ENCODE measurements at places on chromosomes 11 and 22.

- no peak for DNase-seq
These were observed 73.0 kb upstream of the PHOX2A start for GRCh38 chr11:72316984-72317383.

DNA sequence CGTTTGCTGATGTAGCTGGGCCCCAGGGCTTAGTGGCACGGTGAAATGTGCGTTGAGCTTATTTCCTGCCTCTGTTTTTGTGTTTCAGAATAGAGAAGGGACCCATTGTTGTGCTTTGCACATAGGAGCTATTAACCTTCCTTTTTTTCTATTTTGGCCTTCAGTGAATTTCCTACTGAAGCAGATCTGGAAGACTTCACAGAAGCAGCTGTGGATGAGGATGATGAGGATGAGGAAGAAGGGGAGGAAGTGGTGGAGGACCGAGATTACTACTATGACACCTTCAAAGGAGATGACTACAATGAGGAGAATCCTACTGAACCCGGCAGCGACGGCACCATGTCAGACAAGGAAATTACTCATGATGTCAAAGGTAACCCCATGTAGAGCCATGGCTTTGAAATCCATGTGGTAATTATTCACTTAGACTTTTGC lies 37.4 kb upstream of the ST14 start:
- no peak for DNase-seq

GRCh38 chr11:130435671-130436070 lies 7.3 kb upstream of the ADAMTS8 start:
- no peak for DNase-seq

GRCh38 chr11:65357856-65358356 lies 3.4 kb downstream of the TIGD3 start:
- no peak for DNase-seq

DNA sequence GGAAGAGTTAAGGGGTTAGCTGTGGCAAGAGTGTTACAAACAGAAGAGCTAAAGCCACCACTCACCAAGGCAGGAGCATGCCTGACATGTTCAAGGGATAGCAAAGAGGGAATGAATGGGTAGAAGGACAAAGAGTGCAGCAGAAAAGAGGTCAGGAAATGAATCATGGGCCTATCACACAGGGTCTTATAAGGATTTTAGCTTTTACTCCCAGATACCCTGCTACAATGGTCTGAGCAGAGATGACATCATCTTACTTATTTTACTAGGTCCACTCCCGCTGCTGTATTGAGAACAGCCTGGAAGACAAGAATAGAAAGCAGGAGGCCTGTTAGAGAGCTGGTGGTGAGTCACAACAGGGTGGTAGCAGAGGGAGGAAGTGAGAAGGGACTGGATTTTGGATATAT lies 9.8 kb downstream of the TRAF6 start:
- DNase-seq: no peak

DNA sequence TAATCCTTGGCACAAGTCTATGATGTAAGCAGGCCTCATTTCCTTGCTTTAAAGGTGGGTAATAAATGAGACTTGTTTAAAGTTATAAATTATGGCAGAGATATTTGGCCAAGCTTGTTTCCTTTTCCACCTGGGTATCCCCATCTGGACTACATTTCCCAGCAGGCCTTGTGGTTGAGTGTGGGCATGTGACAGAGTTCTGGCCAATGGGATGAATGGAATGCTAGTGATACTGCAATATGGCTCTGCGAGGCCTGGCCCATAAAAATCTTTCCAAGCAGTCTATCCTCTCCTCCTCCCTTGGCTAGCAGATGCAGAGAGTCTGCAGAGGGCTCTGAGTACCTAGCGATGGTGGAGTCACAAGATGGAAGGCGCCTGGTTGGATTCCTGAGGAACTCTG lies 102.5 kb downstream of the TIMP3 start:
- no peak for DNase-seq

- DNase-seq: no peak
These were observed 63.4 kb downstream of the GRAMD1B start for GRCh38 chr11:123493349-123494063.

GRCh38 chr22:19955241-19956128 lies 13.9 kb upstream of the TXNRD2 start:
- DNase-seq: no peak

- DNase-seq: no peak
These were observed 65.6 kb downstream of the LARGE1 start for GRCh38 chr22:33854724-33855123.

- DNase-seq: peak; percentile 75
These were observed 240.6 kb downstream of the ETS1 start for GRCh38 chr11:128346804-128347203.

GRCh38 chr11:67278135-67278938 lies 10.8 kb upstream of the ANKRD13D start:
- DNase-seq: no peak

DNA sequence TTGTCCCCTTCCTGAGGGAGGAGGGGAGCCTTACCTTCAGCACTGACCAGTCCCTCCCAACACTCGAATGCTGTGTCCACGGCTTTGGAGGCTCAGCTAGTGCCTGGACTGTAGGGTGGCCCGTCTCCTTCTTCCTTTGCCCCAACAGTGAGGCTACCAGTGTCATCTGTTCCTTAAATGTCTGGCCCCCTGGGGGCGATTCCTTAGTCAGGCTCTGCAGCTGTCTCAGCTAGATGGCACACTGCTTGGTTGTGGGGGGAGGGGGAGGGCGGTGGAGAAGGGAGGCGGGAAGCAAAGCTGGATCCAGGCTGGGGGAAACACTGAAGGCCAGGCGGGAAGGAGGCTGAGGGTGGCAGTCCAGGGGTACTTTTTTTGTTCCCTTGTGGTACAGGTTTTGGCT lies at the start of gene IGSF22:
Gene IGSF22 (minus strand): TSS at position 149 of the 400 bp plus-strand sequence. CDS start 1,952 bp downstream, outside the sequence.
- DNase-seq: no peak

DNA sequence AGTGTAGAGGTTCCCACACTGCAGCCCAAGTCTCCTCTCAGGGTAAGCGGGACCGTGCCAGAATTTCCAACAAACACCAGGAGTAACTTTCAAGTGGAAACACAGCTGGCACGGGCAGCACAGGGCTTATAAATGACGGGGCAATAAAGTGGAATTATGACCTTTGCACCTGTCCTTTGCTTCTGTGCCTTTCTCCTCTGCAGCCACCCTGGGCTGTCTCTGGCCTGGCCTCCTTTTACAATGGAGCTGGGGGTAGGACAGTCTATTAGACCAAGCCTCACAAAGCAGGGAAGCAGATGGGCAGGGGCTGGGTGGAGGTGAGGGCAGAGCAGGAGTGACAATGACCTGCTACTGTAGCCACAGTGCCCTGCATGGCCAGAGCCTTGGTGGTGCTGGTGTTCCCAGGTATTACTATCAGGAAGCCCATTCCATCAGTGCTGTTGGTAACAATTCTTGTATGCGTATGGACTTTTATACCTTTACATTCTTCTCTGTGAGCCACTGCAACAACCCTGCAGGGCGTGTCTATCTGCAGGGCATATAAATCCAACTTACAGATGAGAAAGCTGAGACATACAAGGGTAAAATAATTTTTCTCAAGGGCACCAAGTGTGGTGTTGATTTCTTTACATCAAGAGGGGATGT lies 387.8 kb downstream of the CTTN start:
- no peak for DNase-seq

- DNase-seq: no peak
These were observed 2.8 kb upstream of the BARX2 start for GRCh38 chr11:129372609-129373488.

DNA sequence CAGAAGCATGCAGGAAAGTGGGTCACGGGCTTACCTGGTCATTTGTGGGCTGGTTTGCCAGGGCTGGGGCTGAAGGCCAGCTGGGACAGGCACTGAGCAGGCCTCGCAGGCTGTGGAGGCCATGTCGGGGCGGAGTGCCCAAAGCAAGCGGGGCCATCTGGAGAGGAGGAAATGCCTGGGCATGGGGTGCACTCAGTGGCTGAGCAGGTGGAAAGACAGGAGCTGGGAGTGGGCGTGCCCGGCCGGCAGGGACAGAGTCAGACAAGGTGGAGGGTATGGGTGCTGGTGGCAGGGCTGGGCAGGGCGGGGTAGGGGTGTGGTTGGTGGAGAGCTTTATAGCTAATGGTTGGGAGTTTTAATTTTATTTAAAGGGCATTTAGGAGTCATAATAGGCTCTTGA lies 27.4 kb downstream of the DAGLA start:
- DNase-seq: no peak

DNA sequence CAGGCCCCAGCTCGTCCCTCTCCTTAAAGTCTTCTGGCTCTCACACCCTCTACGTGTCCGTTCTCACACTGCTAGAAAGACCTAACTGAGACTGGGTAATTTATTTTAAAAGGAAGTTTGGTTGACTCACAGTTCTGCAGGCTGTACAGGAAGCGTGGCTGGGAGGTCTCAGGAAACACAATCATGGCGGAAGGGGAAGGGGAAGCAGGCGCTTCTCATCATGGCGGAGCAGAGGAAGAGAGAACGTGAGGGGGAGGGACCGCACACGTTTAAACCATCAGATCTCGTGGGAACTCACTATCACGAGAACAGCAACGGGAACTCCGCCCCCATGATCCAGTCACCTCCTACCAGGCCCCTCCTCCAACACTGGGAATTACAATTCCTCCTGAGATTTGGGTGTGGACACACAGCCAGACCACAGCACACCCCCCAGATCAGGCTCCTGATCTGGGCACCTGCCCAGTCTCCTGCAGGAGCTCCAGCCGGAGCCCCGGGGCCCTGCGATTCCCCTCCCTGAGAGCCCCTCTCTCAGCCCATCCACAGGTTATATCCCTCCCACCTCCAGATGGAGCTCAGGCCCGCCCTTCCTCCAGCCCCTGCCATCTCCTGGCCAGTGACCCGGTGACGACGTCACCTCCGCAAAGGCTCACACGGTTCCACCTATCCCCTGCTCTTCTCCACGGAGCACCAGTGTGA lies 170.2 kb downstream of the BRD1 start:
- peak; percentile 81 for DNase-seq

Data from CD4-positive, alpha-beta T cell treated with Interleukin-2 at 100 ng/mL for 4 hours (primary cell).